G401 (cell line): ENCODE measurements at places on chromosomes 7 and 10. TPM values are rescaled to one million over a fixed set of nuclear protein-coding genes. Genes with fewer than 3 reads are reported as not detected.

TAS2R5 gene
- 0.12 TPM in 1 of 2 replicates, not detected in the other for total RNA-seq

TEX47 gene
- not detected in 2 replicates for total RNA-seq

RSPH10B gene
- total RNA-seq, result 1.5 TPM in 1 of 2 replicates, not detected in the other

DNA sequence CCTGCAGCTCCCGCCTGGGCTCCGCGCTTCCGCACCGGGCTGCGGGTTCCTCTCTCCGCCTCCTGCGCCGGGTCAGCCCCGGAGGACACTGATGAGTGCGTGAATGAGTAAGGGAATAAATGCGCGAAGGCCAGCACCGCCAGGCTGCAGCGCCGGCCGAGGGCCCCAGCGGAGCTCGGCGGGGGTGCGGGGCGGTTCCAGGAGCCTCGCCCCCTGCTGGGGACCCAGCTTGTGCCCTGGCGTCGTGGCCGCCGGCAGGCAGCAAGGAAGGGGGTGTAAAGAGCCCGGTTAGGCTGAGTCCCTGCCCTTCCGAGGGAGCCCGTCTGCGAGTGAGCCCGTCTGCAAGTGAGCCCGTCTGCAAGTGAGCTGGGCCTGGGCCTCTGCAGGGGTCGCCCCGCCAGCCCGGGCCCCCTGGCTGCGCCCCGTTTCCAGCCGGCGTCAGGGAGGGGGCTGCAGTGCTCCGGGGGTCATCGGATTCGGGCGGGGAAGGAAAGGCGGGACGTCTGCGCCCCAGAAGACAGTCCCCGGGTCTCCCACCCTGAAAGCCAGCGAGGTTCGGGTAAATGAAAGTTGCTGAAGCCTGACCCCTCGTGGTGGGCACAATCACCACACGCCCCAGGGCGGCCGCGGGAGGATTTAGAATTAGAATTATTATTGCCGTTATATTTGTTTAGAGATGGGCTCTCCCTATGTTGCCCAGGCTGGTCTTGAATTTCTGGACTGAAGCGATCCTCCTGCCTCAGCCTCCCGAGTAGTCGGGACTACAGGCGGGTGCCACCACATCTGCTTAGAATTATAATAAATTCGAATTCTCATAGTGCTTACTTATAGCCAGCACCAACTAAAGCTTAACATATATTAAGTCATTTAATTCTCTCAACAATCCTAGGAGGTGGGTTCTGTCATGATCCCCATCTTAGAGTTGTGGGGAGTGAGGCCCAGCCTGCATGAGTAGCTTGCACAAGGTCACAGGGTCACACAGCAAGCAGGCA is 8.6 kb upstream of the CRYGN start:
- DNase-seq, result peak; percentile 34

- peak; percentile 38 for DNase-seq
These were observed 23.5 kb downstream of the SGCE start for GRCh38 chr7:94632338-94633013.

GRCh38 chr10:125094806-125095205 is 65.6 kb downstream of the CTBP2 start:
- no peak for DNase-seq

DNA sequence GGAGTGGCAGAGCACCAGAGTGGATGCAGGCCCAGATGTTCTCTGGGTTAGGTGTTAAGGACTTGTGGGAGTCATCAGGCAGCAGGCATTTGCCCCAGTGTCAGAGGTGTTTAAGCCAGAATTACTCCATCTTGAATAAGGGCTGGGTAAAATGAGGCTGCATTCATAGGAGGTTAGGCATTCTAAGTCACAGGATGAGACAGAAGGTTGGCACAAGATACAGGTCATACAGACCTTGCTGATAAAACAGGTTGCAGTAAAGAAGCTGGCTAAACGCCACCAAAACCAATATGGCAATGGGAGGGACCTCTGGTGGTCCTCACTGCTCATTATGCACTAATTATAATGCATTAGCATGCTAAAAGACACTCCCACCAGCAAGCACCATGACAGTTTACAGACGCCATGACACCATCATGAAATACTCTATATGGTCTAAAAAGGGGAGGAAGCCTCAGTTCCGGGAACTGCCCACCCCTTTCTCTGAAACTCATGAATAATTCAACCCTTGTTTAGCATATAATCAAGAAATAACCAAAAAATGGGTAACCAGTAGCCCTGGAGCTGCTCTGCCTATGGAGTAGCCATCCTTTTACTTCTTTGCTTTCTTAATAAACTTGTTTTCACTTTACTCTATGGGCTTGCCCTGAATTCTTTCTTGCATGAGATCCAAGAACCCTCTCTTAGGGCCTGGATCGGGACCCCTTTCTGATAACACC is 882 bp upstream of the LRRC61 start:
- DNase-seq, result peak; percentile 23

GRCh38 chr10:13890233-13891127 is 303.7 kb downstream of the PRPF18 start:
- DNase-seq, result peak; percentile 71
